Right hindlimb (tissue), 1 donor: ENCODE measurements at places on chromosomes 2 and 18.

DNA sequence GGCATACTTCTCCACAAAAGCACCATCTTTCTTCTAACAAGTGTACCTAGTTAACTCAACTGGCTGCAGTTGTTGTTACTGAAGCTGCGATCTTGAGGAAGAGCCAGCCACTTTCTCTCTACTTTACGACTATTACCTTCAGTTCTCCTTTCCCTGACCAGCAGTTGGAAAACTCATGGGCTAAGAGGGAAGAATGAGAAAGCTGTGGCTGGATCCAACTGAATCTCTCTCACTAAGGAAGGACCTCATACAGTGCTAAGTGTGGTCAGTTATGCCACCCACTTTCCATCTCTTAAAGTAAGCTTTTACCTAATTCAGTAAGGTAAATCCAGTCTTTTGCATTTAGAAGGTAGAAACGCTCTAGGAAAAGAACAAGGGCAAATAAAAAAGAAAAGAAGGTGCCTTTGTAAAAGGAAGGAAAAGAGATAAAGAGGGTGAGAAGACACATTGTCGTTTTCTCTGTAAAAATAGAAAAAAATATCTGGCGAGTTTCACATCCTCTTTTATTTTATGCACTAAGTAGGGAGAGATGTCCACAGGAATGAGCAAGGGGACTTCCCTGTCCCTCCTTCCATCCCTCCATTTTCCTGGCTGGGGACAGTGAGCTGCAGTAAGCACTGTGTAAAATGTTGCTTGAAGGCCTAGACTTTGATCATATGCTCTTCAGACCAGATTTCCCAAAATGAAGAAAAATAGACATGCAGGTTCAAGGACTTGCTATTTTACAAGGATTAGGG lies 73.4 kb downstream of the PLEKHM3 start:
- no peak for DNase-seq

- no peak for DNase-seq
Measured at GRCh38 chr2:45180779-45181178, 171.5 kb upstream of the SIX2 start.

DNA sequence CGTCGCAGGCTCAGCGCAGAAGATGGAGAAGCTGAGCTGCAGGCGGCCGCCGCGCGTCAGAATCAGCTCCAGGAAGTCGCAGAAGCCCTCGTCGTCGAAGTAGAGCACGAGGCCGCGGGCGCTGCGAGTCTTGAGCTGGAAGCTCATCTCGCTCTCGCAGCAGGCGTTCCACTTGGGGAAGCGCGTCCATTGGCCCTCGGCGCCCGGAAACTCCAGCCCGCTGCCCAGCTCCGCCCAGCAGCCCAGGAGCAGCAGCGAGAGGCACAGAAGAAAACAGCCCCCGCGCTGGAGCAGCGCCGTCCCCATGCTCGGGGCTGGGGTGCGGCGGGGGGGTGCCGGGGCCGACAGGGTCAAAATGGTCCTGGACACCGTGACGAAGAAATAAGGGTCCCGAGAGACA lies 4.0 kb downstream of the NRXN1 start:
- no peak for DNase-seq

GRCh38 chr2:133884739-133885381 lies 316.6 kb upstream of the NCKAP5 start:
- no peak for DNase-seq

- no peak for DNase-seq
Measured at GRCh38 chr2:16115881-16116830, 175.8 kb downstream of the MYCN start.

GRCh38 chr2:127909019-127909418 lies 23.3 kb upstream of the AMMECR1L start:
- no peak for DNase-seq

- no peak for DNase-seq
Measured at GRCh38 chr2:150232321-150232720, 255.1 kb downstream of the RND3 start.

- DNase-seq, result peak; percentile 52
Measured at GRCh38 chr2:45024600-45025291, 15.5 kb upstream of the SIX2 start.

GRCh38 chr2:23685181-23685580 lies 241.7 kb downstream of the ATAD2B start:
- DNase-seq, result no peak

DNA sequence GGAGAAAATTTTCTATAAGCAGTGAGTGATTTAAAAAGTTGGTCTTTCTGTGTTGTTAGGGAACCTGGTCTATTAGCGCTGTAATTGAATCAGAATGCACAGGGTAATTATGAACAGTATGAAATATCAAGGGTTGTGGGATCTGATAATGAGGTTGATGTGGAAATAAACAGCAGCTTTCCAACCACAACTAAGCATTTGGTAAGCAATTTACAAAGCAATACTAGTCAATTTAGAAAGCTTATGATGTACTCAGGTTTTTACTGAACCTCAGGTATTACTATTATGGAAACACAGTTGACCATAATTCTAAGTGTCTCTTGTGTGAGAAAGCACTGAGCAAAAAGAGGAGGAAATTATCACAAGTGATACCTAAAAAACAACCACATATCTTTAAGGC lies 11.0 kb upstream of the SMCHD1 start:
- no peak for DNase-seq

DNA sequence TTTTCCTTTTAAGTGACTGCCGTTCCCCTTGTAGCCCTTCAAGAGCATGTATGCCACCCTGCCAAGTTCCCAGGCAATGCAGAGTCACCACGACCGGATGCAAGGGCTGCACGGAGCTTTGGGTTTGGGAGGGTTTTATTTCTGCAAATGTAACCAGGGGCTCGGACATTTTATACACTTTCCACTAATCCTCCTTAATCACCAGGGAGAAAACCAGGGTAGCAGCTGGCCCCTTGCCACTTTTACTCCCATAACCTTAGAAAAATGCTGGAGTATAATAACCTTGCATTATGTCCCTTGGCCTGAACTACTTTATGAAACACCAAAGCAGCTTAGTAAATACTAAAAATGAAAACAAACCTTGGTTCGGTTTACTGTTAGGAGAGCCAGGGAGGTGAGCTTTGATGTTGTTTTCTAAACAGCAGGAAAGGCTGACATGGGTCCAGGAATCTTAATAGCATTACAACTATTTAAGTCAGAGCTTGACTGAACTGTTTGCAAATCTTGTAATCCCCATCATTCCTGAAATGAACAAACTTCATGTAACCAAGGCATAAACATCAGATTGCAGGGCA lies 152.8 kb upstream of the RIOK3 start:
- DNase-seq, result no peak

GRCh38 chr2:141796449-141796848 lies 334.4 kb downstream of the LRP1B start:
- DNase-seq, result no peak

DNA sequence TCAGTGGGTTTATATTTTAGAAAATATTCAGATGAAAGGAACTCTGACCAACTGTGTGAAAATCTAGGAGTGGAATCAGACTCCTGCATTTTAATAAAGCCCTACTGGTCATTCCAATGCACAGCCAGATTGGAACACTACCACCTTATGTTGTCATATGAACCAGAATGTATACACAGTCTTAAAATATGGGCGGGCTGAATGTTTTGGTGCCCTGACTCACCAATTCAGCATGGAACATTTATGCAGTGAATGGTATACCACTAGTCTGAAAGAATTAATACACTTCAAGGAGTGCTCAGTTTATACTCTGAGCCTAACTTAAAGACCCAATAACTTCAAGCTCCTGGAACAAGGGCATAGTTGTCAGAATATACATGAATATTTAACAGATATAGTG lies 280.9 kb upstream of the TCF4 start:
- no peak for DNase-seq

DNA sequence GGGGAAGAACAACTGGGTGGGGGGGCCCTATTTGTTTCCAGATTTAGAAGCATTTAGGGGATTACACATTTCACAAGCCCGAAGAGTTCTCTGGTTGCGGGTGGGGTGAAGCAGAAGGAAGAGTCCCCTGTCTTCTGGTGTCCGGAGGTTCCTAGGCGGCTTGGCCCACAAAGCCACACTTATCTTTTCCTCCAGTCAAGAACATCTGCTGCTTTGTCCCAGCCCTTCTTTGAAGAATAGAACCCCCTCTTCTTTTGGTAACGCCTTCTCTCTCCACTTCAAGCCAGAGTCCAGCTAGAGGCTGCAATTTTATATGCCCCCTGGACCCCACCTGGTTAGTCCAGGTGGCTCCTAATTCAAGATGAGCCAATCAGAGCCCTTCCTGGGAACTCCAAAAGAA lies 15.8 kb downstream of the BOLA3 start:
- DNase-seq, result no peak

DNA sequence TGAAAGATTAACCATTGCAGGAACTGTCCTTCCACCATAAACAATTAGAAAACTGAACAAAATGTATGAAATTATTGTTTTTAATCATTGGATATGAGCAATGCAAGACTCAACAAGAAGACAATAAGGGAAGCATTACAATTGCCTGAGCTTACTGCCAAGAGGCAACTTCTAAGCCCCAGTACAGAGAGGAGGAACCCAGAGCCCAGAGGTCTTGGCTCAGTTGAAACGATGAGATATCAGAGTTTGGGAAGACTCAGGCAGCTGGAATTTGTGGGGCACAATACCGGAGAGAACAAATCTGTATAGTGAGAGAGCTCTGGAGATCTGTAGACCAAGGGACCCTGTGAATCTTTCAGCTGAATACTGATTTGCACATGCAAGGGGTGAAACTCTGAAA lies 80.6 kb upstream of the ZFP36L2 start:
- DNase-seq, result no peak

- no peak for DNase-seq
Measured at GRCh38 chr2:206240327-206240726, 34.1 kb upstream of the ZDBF2 start.

DNA sequence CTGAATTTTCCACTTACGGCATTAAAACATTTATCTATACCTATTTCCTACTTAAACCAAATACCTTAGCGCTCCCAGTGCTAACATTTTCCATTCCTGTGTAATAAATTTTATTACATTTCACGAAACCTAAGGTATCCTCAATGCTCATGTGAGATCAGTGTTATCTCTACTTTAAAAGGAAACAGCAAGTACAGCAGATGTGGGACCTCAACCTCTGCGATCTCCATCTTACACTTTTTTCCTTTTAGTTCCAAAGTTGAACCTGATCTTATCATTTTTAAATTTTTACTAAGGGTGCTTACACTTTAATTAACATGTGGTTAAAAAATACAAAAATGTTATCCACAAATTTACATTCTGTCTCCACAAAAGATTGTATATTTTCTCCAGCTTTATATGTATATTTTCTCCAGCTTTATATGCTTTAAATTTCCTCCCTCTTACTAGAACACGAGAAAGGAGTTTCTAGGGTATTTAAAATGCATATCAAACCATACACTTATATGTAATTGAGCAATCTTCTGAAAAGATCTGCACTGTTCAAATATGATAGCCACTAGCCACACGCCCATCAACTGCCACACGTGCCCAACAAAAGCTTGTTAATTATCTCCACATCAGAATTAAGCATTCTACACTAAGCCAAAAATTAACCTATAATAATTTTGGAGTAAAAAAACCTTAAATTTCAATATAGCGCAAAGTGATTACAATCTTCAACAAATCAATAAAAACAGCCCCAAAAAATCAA lies 38.1 kb downstream of the MBOAT2 start:
- no peak for DNase-seq

DNA sequence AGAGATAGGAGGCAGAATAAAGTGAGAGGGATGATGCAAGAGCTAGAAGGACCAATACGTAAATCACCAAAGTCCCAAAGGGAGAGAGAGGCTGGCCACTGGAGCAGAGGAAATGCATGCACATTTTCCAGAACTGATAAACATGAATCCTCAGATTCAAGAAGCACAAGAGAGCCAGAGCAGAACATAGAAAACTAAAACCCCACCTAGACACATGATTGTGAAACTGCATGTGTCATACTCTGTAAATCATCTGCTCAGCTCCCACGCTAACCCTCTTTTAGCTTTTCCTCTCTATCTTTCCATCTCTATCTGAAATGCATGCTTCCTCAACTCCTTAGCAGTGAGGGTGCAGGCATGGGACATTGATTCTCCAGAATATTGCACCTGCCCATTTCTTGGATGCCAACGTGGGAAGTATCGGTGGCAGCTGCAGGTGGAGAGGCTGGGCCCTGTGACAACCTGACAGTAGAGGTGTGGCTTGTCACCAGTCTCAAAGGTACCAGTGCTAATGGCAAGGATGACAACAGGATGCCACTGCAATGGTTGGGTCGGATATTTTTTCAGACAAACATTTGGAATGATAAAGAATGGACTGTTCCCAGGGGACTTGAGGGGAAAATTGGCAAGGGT lies 89.3 kb upstream of the OTOS start:
- no peak for DNase-seq

- no peak for DNase-seq
Measured at GRCh38 chr2:202171241-202171825, 67.1 kb downstream of the SUMO1 start.

GRCh38 chr2:120969613-120970355 lies 234.1 kb downstream of the GLI2 start:
- no peak for DNase-seq

- no peak for DNase-seq
Measured at GRCh38 chr18:13103366-13103765, 112.2 kb downstream of the CEP192 start.

GRCh38 chr2:232999354-232999753 lies 13.7 kb downstream of the NGEF start:
- DNase-seq, result no peak

GRCh38 chr2:61714210-61714609 lies 139.7 kb downstream of the FAM161A start:
- no peak for DNase-seq

- DNase-seq, result peak; percentile 81
Measured at GRCh38 chr2:241224018-241224850, 35.8 kb downstream of the ANO7 start.

DNA sequence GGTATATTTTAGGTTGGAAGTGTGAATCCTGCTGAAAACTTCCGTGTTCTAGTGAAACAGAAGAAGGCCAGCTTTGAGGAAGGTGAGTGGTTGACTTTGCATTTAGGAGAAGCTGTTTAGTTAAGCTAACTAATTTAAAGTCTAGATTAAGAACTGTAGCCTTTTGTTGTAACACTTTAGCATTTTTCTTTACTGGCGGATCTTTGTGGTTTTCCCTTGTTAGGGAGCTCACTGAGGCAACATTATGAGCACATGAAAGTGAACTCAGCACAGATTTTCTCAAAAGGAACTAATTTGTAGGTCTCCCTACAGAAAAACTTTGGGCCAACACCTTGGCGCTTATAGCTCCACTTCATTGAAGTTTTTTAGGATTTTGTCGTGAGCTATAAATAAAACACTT lies 52.8 kb downstream of the XRCC5 start:
- no peak for DNase-seq
